ENCODE measurements at places on chromosomes 16 and 17.

- DNase-seq = no peak
Measured at GRCh38 chr16:35150805-35151312, 1691.4 kb downstream of the TP53TG3F start.

DNA sequence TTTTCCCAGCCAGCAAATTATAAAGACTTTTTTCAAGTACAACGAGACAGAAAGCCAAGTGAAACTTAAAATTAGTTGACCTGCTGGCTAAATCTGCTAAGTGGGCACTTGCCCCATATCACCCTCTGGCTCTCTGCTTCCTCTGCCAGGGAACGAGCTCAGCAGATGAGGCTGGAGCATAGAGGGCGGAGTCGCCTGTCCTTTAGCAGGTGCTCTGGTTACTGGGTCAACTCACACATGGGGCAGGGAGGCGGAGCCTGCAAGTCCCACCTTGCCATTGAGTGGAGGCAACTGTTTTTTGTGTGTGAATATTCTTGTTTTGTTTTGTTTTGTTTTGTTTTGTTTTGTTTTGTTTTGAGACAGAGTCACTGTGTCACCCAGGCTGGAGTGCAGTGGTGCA lies 62.5 kb downstream of the EMP2 start:
- no peak for DNase-seq

GRCh38 chr17:41824086-41824485 lies 11.3 kb downstream of the FKBP10 start:
- DNase-seq = no peak

GRCh38 chr16:11007714-11008280 lies 63.4 kb downstream of the CLEC16A start:
- no peak for DNase-seq

DNA sequence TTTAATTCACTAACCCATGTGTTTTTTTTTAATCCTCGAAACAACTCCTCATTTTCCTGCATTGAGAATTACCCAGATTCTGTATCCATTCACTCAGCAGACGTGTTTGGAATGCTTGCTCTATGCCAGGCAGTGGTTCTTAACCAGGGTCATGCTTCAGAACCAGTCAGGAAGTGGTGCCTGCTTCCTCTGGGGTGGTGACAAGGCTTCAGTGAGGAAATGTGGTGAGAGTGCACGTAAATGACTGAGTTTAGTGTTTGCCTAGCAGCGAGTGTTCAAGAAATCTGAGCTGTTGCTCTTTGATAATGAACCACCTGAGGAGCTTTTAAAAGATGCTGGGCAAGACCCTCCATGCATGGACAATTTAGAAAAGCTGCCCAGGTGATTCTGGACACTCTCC lies 9.9 kb downstream of the ZFP90 start:
- DNase-seq = no peak

DNA sequence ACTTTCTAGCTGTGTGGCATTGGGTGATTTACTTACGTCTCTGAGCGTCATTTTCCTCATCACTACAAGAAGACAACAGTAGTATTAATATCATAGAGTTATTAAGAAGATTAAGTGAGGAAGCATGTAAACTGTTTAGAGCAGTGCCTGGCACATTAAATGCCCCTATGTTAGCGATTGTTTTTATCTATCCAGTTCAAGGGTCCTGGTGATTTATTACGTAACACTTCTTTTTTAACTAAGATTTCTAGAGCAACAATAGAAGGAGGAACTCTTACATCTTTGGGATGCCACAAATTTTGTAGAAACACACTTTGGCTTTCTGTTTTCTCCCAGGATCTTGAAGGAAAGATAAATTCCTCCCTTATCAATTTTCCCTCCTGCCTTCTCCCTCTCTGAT lies 3.3 kb upstream of the GAS7 start:
- no peak for DNase-seq

DNA sequence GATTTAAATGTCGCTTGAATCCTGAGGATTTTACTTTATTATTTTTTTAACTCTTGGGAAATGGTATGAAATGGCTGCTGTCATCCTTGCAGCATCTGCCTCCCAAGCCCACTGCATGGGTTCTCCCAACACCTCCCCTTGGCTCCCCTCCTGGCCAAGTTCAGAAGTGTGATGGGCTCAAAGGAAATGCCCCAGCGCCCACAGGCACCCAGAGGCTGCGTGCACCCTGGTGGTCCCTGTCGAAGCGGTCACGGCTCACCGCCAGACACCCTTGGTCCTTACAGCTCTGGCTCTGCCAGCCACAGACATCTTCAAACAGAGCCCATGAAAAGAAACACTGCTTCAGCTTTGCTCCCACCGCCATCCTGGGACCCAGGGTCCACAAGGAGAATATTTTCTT lies 334.7 kb downstream of the SOX9 start:
- no peak for DNase-seq

- DNase-seq = no peak
Measured at GRCh38 chr17:61294286-61294685, 105.4 kb upstream of the TBX2 start.

DNA sequence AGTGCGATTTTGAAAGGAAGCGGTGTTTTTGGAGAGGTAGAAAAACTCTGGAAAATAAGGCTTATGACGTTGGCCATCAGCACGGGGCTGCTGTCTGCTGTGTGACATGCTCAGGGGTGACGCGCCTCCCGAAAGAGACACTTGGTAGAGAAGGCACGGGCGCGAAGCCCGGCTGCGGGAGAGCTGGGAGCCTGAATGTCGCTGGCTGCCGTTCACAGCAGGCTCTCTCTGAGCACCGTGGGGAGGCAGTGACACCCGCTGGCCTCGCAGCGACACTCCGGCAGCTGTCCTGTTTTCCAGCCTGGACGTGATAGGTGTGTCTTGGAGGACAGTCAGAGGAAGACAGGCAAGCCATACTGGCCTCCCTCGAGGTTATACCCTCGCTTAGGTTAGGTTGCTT lies 759.1 kb upstream of the RBFOX1 start:
- DNase-seq = no peak

DNA sequence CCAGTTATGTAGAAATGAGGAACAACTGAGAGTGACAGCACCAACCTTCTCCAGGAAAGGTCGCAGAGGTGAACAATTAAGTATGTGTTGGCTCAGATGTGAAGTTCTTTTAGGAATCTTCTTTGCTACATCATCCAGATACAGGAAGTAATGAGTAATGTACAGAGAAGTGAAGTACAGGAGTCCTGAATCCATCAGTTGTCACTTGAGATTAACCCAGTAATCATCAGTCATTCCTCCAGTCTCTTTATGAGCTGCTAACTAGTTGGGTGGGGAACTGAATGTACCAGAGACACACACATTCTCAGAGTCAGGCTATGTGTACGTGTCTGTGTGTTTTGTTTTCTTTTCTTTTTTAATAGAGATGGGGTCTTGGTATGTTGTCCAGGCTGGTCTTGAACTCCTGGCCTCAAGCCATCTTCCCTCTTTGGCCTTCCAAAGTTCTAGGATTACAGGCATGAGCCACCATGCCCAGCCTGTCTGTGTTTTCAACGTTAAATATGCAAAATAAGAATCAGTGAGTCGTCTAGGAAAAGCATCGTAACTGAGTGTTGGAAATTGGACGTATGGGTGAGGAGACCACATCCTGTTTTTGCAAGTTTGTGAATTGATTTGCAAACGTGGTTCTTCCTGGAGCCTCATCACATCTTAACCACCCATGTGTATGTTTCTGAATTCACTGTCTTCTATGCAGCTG lies 19.9 kb downstream of the ZNF200 start:
- no peak for DNase-seq

DNA sequence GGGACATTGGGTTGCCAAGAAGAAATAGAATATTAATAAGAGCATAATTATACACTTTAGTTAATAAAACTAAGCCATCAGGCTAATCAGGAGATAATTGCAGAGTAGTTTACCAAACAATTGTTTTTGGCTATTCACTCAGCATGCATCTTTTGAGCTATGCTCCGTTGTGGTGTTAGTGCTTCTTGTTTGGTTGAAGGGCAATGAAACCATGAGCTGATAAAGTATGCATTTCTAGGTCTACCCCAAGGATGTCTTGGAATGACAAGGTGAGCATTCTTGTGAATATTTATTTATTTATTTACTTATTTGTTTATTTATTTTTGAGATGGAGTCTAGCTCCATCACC lies 6.4 kb downstream of the HLF start:
- no peak for DNase-seq
